ENCODE measurements at places on chromosomes 2 and 18. TPM values are rescaled to one million over a fixed set of nuclear protein-coding genes. Genes with fewer than 3 reads are reported as not detected.

DNA sequence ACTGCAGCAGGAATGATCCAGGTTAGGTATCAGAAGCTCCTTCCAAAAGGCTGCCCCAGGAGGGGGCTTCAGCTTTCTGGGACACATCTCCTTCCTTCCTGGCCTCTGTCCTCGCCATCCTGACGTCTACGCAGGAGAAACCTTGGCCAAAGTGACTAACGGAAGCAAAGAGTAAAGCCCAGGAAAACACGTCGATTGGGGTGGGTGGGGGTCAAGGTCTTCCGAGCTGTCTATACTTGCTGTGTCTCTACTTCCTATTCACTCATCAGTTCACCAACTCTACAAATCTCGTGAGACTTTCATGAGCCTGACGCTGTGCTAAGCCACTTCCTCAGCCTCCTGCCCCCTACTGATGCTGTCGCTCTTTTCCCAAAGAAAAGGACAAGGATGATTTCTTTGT lies 212.6 kb downstream of the TNS1 start:
- no peak for DNase-seq

GRCh38 chr2:102950371-102950946 lies 188.6 kb downstream of the TMEM182 start:
- no peak for DNase-seq

- DNase-seq: no peak
Observed at GRCh38 chr2:230335864-230336506, 9.0 kb downstream of the SP140L start.

POTEI gene
- total RNA-seq: not detected

TEKT4 gene
- total RNA-seq: not detected

DNA sequence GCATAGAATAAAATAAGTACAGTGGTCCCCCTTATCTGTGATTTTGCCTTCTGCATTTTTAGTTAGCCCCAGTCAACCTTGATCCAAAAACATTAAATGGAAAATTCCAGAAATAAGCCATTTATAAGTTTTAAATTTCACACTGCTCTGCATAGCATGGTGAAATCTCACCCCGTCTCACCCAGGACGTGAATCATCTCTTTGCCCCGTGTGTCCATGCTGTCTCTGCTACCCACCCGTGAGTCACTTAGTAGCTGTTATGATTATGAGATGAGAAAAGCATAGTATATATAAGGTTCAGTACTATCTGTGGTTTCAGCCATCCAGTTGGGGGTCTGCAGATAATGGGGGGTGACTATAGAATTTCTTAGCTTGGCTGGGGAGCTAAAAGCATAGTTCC lies 67.3 kb downstream of the RHBDD1 start:
- DNase-seq: peak; percentile 94

GRCh38 chr18:64275593-64276300 lies 126.9 kb upstream of the LINC00305 start:
- DNase-seq: no peak

HS1BP3 gene
- 10.5 TPM for total RNA-seq
